ENCODE measurements at places on chromosomes 2 and 18.
A peak's percentile ranks its signal among the peaks of the same experiment; 100 is the strongest.

DNA sequence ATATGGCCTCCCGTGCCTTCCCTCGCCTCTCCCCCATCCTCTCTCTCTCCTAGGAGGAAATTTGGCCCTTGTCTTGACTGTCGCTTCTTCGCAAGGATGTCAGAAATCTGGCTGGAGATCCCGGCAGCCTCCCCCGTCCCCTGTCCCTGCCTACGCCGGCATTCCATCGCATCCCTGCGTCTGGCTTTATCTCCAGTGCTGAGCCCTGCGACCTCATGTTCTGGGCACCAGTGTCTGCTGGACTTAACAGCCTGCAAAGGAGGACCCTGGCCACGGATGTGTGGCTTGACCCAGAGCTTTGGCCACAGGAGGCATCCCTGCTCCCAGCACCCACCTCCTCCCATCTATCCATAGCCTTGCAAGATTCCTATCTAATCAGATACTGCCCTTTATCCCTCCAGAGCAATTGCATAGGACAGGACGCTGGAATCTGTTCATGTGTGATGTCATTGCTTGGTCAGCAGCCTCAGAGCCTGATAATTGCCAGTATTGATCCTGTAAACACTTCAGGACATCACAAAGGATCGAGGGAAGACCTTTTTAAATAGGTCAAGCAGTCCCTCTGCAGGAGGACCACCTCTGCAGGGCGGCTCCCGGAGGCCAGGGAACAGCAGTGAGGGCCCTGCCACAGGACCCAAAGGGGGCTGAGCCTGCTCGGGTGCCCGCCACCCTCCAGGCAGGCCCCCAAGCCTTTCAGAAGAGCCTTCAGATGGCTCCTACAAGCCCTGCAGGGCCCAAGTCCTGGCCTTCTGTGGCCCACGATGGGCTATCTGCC, 168.2 kb downstream of the TWIST2 start:
- no peak for DNase-seq

DNA sequence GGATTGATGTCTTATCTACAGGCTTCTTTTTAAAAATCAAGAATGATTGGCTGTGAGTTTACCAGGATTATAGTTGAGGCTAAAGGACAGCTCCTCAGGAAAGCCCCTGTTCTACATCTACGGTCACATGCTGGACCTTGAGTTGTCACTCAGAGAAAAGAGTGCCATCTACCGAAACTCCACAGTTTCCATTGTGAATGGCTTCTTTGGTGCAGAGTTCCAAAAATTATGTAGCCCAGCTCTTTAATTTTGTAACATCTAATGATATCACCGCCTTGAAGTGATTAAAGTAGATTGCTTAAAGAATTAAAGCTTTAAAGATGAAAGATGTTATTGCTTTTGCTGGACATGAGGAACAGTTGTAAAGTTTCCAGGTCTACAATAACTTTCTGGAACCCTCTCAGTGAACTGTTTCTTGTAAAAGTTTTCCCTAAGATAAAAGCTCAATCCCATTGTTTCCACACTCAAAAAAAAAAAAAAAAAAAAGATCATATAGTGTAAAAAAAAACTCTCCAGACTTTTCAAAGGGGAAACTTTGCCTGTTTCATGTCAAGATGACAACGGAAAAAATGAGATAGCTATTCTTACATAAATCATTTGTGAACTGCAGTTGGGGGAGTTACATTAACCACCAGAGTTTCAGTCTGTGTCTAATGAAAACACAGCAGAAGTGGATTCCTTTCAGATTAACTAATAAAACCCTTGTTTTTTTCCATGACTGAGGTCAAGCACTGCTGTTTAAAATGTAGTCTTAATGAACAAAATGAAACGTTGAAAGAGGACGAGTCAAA, 4.3 kb downstream of the COL3A1 start:
- peak; percentile 49 for DNase-seq

- DNase-seq: no peak
Observed at GRCh38 chr18:10274301-10274700, 180.1 kb upstream of the APCDD1 start.

- no peak for DNase-seq
Observed at GRCh38 chr2:217035967-217036366, 176.1 kb upstream of the TNP1 start.

DNA sequence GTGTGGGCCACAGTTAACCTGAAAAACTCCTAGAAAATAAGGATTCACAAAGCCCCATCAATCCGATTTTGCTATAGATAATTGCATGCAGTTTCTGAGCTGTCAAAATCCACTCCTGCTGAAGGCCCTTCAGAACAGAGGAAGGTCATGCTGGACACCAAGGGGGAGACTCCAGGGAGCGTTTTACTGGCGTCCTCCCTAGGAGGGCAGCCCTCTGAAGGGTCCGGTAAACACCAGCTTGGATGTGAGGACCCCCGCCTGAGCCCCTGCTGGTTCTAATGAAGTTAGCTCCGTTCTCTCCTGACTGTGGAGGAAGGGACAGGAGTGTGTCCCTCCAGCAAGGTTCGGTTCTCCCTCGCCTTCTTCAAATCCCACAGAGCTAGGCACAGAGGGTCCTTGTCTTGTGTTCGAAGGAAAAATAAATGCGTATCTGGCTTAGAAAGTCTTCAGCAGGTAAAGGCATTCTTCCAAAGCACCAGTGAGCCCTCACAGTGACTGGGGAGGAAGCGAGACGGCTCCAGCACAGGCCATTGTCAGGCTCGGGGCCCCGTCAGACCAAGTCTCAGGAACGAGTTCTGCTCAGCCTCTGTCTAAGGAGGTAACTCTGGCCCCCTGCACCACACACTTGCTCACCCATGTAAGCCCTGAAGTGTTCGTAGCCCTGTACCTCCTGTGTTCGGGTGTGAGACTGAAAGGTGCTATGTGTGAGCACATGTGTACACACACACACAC, 41.6 kb downstream of the CABLES1 start:
- no peak for DNase-seq

- DNase-seq: no peak
Observed at GRCh38 chr2:116915673-116916072, 898.8 kb upstream of the DDX18 start.

DNA sequence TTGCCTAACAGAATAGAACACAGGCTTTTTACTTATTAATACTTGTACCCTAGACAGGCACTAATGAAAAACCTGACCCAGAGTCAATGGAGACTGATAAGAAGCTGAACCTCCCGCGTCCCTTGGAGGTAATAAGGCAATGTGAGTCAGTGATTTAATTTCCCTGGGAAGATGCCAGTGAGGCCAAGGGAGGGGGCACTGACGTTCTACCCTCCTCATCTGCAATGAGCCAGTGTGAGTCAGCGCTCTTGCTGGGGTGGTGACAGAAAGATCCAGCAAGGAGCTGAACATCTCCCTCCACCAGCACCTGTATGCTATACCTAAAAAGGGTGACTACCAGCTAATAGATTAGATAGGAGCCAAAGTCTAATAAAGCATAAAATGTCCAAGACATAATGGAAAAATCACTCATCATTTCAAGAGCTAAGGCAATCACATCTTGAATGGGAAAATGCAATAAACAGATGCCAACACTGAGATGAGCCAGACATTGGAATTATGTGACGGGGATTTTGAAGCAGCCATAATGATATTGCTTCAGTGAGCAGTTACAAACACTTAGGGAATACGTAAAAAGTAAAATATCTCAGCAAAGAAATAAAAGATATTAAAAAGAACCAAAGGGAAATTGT, 116.9 kb downstream of the TPGS2 start:
- no peak for DNase-seq

GRCh38 chr2:174076975-174077374, 111.8 kb upstream of the SP3 start:
- DNase-seq: no peak

- DNase-seq: no peak
Observed at GRCh38 chr2:70684846-70685622, 83.0 kb downstream of the ADD2 start.

GRCh38 chr2:105770149-105770548, 25.4 kb downstream of the NCK2 start:
- no peak for DNase-seq

DNA sequence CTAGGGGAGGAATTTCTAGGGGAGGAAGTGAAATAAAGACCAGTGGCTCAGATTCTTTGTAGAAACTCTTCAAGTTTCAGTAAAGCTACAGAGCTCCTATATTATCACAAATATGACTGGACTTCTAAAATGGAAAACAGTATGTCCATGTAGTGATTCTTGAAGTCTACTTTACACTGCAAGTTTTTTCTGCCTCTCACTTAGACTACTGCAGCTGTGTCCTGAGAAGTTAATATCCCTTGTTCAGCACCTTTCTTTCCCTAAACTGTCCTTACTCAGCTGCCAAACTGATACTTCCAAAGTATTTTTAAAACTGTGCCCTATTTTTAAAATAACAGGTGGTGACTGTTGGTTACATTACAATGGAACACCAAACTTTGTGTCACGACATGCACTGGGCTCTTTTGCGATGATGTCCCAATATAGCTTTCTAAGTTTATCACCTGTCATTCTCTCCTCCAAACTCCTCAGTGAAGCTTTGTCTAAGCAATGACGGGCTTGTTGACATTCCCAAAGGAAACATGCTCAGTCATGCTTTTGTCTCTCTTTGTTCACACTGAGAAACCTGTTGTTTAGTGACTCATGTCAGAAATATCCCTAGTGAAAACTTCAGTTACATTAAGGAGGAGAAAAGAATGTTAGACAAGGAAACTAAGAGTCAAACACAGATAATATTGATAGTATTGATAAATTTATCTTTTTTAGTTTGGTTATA, 341.1 kb downstream of the ARL6IP6 start:
- DNase-seq: peak; percentile 84

GRCh38 chr2:166127217-166128155, at the start of gene SCN1A:
Gene SCN1A (minus strand): TSS chr2:166128020. CDS start chr2:166073621, 54,399 bp downstream.
- DNase-seq: peak; percentile 67

DNA sequence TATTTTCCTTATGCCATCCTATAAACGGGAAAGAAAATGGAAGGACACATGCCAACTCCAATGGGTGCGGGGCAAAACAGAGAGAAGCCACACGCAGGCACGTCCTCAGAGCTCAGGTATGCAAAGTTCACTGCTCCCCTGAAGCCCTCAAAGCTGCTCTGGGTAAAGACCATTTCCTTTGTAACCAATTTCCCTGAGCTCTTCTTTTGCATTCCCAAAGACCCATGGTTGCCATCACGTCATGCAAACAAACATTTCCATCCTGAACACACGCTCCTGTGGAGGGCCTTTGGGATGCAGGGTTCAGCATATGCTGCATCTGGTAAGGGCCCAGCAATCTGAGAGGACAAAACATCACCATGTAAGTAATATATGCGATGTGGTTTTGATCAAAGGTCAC, 69.4 kb downstream of the EMILIN2 start:
- DNase-seq: no peak

- DNase-seq: no peak
Observed at GRCh38 chr2:98561902-98562695, 46.2 kb downstream of the COA5 start.

GRCh38 chr18:27797484-27797883, 379.4 kb downstream of the CDH2 start:
- peak; percentile 58 for DNase-seq

DNA sequence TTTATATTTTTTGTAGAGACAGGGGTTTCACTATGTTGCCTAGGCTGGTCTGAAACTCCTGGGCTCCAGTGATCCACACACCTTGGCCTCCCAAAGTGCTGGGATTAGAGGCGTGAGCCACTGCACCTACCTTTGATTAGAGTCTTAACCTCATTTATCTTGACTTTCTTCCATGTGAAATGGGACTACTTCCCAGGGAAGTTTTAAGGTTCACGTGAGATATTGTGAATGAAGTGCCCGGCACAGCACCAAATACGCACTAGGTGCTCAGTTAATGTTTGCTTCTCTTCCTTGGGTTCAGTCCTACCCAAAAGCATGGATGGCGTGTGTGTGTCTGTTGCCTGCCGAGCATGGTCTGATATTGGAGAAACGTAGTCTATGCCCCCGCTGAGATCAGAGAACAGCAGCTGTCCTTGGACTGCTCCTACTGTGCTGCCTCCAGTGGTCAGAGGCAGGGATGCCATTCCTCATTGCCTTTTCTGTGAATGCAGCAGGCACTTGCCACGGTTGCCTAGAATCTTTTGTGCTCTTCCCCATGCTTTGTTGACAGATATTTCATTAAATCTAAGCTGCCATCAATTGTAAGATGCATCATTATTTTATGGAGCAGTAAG, 12.3 kb upstream of the TFCP2L1 start:
- DNase-seq: no peak

GRCh38 chr2:233892793-233893192, 24.4 kb upstream of the TRPM8 start:
- DNase-seq: no peak

DNA sequence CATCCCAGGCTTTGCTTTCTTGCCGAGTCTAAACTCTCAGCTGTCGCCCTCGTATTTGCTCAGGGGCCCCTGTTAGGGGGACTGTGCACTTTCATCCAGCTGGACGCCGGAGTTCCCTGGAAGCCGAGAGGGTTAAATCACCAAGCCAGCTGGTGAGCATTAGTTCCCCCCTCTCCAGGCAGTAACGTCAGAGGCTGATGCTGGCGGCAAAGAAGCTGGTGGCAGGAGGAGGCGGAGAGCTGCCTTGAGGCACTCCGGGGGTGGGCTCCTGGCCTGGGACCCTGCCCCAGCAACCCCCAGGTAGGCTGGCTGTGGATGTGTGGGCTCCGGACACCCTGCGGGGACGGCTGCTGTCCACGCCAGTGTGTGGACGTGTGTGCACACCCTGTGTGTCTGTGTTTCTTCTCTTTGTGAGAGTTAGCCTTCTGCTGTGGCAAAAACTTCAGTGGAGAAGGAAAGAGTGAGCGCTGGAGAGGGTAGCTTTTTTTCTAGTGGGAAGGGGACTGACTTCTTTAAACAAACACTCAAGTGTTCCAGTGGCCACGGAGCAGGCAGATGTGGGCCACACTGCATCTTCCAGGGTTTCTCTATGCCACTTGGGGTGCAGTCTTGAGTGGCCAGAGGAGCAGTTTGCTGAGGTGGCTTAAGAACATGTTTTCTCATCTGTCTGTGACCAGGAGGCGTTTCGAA, 84.7 kb downstream of the GLI2 start:
- DNase-seq: no peak

GRCh38 chr2:216865658-216866057, 5.8 kb upstream of the TNP1 start:
- DNase-seq: no peak

DNA sequence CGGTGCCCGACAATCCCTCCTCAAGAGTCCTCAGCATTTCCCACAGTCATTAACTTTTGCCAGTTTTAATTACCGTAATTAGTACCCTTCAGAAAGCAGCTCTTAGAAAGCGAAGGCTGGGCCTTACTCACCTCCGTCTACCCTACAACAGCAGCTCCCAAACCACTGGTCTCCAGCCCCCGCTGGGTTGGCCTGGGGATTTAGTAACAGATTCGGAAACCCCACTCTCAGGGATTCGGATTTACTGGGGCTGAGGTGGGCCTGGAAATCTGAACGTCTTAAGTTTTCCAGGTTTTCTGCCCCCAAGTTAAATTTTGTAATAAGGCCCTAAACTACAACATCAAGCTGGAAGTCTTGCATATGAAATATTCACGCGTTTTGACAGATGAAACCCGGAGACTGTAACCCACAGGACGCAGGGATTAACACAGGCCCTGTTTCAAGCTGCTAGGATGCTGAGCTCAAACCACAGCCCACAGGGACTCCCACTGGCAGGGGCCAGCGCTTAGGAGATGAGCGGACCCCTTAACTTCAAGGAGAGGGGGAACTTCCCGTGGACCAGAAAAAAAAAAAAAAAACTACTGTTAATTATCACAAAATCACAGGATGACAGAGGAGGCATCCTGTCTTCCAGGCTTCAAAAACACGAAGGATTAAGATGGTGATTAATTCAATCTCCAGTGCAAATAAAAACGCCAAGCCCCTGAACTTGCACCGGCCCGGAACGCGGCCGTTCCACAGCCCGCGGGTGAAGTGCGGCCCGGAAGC, 985 bp downstream of the ILKAP start:
- DNase-seq: peak; percentile 39

All from MM.1S (cell line).